ENCODE measurements at places on chromosomes 12 and 14.

- DNase-seq = no peak
Measured at GRCh38 chr12:92848740-92849139, 80.4 kb downstream of the EEA1 start.

DNA sequence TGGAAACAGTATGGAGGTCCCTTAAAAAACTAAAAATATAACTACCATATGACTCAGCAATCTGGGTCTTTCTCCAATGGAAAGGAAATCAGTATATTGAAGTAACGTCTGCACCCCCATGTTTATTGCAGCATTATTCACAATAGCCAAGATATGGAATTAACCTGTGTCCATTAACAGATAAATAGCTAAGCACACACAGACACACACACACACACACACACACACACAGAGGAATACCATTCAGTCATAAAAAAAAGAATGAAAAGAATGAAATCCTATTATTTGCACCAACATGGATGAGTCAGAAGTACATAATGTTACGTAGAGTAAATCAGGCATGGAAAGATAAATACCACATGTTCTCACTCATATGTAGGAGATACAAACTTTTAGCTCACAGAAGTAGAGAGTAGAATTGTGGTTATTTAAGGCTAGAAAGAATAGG is 4.7 kb downstream of the KLRK1 start:
- DNase-seq = no peak

GRCh38 chr12:91326058-91327027 is 143.7 kb upstream of the DCN start:
- peak; percentile 5 for DNase-seq

- DNase-seq = peak; percentile 12
Measured at GRCh38 chr14:89936654-89937185, 17.8 kb downstream of the EFCAB11 start.

DNA sequence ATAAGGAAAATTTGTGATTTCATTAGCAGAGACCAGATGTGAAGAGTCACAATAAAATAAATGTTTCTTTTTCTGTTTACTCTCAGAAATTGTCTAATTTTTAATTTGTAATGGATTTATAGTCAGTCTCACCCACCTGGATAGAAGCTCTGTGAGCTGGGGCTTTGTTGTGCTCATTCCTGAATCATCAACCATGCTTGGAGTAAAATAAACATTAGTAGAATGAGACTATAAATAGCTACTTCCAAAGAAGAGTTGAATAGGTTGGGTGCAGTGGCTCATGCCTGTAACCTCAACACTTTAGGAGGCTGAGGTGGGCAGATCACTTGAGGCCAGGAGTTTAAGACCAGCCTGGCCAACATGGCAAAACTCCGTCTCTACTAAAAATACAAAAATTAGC is 185.3 kb upstream of the FBXO33 start:
- no peak for DNase-seq

- no peak for DNase-seq
Measured at GRCh38 chr12:59431266-59431665, 164.6 kb upstream of the SLC16A7 start.

DNA sequence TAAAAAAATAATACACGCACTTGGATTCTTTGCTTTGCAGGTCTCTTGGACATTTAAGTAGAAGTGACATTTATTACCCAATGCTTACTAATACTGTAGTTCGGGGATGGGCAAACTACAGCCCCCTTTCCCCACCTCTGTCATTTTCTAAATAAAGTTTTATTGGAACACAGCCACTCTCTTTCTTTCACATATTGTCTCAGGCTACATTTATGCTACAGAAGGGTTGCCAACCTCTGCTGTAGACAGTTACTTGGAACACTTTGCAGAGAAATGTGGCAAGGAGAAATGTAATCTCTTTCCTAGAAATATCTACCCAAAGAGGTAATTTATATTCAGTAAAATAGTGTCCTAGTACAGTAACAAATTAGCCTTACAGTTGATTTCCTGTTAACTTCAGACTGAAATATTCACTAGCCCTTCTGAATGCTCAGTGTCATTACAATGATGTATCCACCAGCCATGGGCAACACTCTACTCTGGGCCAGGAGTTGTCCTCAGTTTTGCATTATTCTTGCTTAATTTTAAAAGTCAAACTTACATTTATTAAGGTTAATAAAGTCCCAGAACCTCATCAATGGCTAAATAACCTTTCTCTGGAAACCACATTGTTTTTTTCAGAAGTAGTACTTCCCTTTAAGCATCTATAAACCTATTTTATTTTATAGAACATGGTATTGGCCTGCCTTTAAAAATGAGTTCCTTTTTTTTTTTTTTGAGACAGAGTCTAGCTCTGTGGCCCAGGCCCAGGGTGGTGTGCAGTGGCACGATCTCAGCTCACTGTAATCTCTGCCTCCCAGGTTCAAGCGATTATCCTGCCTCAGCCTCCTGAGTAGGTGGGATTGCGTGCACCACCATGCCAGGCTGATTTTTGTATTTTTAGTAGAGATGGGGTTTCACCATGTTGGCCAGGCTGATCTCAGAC is 269.6 kb upstream of the AMIGO2 start:
- DNase-seq = peak; percentile 36

DNA sequence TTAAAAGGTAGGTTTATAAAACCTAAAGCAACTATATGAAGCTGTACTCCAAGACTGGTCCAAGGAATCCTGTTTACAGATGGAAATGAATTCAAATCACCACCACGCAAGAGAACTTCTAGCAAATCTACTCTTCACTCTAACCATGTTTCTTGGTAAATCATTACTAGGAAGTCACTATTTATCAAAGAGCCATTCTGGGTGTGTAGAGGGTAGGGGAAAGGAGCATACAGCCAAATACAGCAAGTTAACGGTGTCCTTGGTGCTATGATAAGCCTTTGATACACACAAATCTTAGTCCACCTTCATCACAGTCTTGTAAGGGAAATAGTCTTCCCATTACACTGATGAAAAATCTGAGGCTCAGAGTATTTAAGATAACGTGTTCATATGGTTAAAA is 16.8 kb downstream of the NIN start:
- no peak for DNase-seq

GRCh38 chr14:57057803-57058202 is 210.9 kb downstream of the EXOC5 start:
- DNase-seq = no peak

DNA sequence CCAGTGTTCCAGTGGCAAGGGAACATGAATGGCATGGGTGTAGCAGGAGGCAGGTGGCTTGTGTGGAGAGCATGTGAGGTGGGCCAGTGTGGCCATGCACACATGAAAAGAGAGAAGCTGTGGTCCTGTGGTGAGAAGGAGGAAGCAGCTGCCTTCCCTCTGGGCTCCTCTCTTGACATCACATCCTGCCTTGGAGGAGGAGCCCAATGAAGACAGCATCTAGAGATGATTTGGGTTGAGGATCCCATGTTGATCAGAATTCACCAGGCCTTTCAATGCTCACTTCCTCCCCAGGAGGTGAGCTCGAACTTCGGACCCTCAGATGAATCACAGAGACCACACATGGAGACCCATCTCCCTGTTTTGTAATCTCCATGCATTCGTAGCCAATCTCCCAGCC is 82.6 kb downstream of the LRRC74A start:
- no peak for DNase-seq

- no peak for DNase-seq
Measured at GRCh38 chr14:55747186-55747585, 167.2 kb downstream of the KTN1 start.

DNA sequence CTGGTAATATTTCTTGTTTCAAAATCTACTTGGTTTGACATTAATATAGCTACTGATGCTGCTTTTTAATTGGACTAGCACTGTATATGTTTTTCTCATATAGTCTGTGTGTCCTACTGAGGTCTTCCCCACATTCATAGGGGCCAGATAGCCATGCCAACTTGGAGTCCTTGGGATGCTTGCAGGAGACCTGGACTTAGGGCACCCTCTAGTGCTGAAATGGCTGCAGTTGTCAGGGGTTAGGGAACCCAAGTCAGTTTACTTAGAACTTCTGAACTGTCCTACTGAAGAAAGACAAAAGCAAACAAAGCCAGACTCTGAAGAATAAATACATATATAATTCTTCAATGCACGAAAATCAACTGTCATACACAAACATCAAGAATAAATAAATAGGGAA is 279.9 kb upstream of the SYT1 start:
- no peak for DNase-seq

DNA sequence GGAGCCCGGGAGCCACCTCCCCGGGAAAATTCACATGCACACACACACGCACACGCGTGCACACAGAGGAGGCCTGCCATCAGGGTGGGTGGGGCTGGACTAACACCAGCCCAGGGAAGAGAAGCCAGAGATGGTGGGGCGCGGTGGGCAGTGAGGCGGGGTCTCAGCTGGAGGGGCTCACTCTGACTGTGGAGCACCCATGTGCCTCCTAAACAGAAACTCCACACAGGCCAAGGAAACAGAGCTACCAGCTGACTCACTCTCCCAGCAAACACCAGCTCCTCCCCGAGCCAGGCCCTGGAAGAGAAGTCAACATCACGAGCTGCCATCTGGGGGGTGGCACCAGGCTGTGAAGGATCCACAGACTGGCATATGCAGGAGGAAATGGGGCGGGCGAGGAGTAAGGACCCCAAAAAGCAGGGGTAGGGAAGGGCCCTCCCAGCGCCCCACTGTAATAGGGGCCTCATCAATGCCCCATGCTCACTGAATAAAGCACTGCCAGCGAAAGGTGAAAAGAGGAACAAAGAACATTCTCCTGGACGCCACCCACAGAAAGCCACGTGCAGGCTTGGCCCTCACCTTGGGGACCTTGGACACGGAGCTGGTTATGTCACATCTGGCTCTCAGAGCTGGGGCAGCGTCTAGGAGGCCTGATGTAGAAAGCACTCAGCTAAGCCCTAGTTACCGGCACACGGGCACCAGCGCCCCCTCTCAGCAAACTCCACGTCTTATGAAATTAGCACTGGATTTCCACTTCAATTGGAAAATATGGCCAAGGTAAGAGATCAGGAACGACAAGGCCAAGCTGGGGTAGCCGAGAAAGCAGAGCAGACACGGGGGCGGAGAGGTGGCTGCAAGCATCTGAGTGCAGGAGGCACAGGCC is 8.4 kb upstream of the INF2 start:
- DNase-seq = no peak

- no peak for DNase-seq
Measured at GRCh38 chr12:948238-948637, 1.3 kb downstream of the RAD52 start.

GRCh38 chr14:63460680-63461369 is 82.4 kb downstream of the PPP2R5E start:
- no peak for DNase-seq

GRCh38 chr14:75578102-75578785 is at the start of gene FLVCR2:
FLVCR2 (plus strand) TSS chr14:75578620; CDS start chr14:75578973, 353 bp downstream.
- peak; percentile 74 for DNase-seq

DNA sequence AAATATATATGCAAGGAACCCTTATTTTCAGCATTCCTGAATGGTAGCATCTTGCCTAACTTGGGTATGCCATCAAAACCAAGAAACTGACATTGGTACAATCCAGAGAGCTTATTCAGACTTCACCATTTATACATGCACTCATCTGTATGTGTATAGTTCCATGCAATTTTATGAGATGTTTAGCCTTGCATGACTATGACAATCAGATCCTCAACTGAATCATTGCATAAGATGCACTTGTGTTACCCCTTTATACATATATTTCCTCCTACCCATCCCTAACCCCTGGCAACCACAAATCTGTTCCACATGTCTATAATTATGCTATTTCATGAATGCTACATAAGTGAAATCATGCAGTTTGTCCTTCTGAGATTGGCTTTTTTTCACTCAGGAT is 37.0 kb upstream of the PPFIBP1 start:
- no peak for DNase-seq

DNA sequence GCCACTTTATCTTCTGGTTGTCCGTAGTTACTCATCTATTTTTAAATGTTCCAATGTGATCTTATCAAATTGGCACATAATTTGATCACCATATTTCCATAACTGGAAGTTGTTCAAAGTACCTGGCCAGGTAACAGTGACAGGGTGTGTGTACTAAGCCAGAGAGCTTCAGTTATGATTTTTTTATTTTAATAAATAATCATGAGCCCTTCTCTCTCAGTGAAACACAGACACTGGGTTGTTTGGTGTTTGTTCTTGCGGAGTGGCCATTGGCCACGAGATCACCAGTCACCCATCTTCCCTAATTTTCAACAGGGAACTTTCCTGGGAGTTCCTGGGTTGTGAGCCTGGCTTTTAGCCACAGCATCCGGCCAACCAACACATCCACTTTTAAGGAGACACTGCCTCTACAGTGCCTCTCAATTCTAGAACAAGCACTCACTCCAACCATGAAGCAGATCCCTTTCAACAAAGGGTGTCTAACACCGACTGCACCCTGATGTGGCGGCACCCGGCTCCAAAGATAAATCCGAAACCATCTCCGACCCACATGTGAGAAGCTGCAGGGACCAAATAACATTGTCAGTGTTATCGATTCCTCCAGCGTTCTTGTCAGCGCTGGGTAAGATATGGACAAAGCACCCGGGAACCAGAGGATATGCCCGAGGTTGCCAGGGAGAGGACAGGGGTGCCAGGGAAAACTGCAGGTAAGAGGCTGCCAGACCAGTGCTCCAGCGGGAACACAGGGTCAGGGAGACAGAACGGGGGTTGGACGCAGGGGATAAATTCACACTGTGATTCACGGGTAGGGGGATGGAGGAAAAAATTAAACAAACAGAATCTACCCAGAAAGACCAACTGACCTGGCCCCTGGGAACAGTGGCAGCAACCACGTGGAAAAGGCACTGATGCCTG is 49.9 kb downstream of the FOXN3 start:
- no peak for DNase-seq

DNA sequence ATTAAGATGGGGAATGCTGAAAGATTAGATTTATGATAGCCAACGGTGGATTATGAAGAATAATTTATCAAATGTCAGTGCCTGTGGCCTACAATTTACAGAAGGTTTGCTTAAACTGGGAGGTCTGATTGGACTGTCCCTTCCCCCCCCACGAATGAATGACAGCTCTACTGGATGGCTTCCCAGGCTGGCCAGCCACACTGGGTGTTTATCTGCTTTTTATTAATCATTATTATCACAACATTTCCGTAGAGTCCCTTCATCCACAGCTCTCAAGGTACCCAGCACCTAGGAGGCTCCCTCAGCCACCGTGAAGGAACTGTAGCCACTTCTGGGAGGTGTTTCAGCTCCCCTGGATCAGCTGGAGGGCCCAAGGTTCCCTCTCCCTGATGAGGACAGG is 78.9 kb downstream of the ADCK1 start:
- no peak for DNase-seq

DNA sequence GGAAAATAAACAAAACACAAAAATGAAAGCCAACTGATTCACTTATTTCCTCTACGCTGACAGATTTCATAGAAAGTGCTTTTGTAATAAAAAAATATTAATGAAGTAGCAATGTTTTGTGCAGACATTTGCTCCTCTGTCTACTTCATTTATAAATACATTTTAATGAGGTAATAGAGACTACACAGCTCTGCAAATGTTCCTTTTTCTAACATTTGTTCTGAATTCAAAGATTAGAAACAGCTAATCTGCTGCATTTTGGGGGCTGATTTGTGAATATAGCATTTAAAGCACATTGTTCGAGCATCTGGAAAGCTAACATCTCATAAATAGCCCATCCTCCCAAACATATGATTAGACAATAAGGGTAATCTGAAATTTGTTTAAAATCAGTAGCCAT is 97.8 kb downstream of the PRKD1 start:
- DNase-seq = no peak
